ENCODE measurements at places on chromosomes 5 and 9.

- no peak for DNase-seq
These were observed 4.7 kb downstream of the SEMA4D start for GRCh38 chr9:89493181-89493580.

DNA sequence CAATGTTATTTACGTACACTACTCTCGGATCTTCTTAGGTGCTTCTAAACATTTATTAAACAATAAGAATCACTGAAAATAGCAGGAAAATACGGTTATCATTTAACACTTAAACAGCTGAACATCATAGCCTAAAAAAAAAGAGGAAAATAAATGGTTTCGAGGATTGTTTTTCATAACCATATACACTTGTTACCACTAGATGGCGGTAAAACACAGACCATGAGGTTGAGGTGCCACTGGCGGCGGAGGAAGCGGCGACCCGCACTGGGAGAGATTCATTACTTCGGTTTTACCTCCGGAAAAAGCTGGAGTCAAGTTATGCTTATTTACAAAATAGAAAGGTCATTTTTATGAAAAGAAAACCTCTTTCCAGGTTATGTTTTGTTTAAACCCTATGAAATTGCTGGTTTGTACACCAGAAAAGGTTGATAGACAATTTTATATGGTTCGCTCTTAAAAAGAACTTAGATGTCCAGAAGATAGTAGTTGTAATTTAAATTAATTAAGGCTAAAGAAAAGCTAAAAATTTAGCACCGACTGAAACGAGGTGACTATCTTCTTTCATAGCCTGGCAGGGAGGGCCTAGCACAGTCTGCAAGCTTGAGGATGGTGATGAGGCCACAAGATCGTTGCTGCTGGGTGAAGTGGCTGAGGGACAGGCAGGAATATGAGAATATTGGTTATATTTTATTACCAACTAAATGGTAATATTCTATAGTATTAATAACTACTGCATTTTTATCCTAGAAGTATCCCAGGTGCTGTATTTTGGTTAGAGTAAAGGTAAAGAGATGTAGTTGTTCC lies 605.7 kb downstream of the RAB3C start:
- no peak for DNase-seq

- no peak for DNase-seq
These were observed 28.1 kb upstream of the LRRTM2 start for GRCh38 chr5:138903130-138903775.

- DNase-seq, result no peak
These were observed 77.0 kb downstream of the CYFIP2 start for GRCh38 chr5:157342822-157343402.

DNA sequence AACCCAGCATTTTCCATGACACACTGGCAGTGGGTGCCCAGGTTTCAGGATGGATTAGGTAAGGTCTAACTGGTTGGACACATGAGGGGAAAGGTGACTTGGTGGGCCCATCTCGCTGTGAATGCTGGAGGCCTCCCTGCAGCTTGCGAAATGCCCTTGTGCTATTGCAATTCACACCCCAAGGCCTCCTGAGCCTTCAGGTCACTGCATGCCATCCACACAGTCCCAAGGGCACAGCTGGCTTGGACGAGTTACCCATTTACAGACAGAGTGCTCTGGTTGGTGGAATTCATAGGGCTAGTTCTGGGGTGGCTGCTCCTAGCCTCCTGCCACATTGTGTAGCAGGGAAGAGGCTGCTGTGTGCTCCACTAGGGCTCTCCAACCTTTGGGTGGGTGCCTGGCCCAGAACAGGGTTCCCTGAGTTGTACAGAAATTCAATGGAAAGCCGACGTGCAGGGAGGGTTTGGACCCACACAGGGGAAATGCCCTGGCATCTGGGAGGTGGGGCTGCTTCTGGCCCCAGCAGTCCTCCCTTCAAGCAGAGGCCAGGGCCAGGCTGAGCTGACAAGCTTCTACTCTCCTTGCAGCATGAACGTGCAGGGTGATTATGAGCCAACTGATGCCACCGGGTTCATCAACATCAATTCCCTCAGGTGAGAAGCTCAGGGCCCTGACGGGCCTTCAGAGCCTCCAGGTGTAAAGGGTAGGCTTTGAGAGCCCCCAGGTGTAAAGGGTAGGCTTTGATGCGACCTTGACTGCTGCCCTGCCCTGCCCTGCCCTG lies 54.3 kb downstream of the ASS1 start:
- no peak for DNase-seq
